ENCODE measurements at places on chromosomes 13 and 19.

- DNase-seq, result no peak
These were observed 1582.0 kb upstream of the PCDH20 start for GRCh38 chr13:62997696-62998095.

- DNase-seq, result peak; percentile 16
These were observed 38.9 kb upstream of the KATNAL1 start for GRCh38 chr13:30346153-30346788.

DNA sequence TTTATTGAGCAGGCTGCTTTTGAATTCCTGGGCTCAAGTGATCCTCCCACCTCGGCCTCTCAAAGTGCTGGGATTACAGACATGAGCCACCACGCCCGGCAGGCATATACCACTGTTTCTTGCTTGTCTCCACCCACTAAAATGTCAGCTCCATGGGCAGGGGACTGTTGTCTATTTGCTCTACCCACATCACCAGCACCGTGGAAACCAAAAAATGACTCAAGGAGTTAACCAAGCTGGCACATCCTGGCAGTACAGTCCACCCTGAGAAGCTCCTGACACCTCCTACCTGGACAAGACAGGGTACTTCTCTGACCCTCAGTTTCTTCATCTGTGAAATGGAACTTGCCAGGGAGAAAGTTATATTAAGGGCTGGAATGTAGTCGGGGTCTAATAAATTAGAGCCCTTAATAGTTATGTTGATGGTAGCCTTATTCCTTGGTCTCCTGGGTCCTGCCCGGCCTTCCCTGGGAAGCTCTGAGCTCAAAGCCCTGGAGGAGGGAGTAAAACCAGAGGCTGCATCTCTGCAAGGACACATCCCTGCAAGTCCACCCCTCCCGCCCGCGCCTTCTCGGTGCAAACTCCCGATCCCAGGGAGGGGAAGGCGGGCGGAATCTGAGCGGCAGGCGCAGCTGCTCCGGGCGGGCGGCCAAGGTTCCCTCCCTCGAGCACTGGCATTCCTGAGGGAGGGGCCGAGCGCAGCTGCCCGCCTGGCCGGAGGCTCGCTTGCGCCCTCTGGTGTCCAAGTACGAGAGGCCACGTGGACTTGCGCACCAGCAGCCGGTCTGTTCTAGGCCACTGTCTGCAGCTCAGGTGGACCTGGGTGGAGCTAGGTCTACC, 14.1 kb downstream of the RDH8 start:
- DNase-seq, result peak; percentile 40

DNA sequence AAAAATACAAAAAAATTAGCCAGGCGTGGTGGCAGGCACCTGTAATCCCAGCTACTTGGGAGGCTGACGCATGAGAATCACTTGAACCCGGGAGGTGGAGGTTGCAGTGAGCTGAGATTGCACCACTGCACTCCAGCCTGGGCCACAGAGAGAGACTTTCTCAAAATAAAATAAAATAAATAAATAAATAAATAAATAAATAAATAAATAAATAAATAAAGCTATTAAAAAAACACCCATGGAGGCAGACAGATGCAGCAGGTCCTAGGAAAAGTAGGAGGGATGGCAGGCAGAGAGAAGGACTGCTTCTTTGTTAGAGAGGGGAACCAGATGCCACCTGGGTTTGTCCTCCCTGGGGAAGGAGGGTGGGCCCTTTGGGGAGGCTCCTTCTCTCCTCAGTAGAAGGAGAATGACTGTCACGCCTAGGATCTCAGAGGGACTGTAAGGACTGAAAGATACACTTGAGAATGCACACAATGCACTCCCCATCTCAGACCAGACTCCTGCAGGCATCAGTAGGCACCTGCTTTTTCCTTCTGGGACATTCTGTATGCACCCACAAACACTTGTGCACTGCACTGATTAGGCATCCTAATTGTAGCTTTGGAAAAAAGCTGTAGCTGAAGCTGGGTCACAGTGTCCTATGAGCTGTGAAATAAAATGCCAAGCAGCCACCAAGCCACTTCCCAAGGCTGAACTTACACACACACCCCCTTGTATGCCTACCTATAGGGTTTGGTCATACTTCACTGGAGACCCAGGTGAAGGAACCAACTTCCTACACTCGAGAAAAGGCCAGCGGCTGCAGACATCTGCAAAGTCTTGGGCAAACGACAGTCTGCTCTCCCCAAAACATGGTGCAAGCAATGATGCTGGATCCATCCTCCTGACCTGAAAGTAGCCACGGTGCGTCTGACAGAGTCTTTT, 18.9 kb upstream of the SLC35E1 start:
- no peak for DNase-seq
